ENCODE measurements at places on chromosomes 12 and 14.

DNA sequence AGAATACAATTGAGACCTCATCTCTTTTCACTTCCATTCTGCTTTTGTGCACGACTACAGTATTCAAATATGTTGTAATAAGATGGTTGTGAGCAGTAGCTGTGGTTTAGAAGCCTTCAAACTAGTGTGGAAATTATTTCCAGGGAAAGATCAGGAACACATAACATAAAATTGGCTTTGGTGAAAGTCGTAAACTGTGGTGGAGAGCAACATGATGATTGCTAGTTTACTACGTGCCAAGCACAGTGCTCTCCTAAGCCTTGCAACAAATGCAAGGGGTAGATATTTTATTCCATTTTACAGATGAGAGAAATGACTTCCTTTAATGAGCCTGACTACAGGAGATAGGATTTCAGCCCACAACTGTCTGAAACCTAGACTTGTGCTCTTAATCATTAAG is 172.4 kb upstream of the LMNTD1 start:
- DNase-seq, result no peak

- no peak for DNase-seq
Measured at GRCh38 chr12:16590645-16591044, 15.3 kb downstream of the LMO3 start.

- no peak for DNase-seq
Measured at GRCh38 chr12:124227951-124228711, 66.8 kb upstream of the RFLNA start.

DNA sequence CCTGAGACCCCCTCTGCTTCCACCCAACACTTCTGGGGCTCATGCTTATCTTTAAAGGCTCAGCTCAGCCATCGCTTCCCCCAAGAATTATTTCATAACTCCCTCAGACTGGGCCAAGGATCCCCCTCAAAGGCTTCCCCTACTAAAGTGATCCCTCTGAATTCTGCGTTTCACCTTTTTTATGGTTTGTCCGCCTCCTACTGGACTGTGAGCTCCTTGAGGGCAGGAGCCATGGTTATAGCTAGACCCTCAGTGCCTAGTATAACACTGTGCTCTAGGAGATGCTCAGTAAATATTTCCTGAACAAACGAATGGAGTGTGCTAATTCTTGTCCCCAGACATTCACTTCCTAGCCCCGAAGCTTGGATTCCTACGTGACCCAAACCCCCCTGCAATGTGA is 20.5 kb upstream of the SRRM4 start:
- no peak for DNase-seq

- no peak for DNase-seq
Measured at GRCh38 chr12:66013224-66013623, 117.3 kb downstream of the LLPH start.

DNA sequence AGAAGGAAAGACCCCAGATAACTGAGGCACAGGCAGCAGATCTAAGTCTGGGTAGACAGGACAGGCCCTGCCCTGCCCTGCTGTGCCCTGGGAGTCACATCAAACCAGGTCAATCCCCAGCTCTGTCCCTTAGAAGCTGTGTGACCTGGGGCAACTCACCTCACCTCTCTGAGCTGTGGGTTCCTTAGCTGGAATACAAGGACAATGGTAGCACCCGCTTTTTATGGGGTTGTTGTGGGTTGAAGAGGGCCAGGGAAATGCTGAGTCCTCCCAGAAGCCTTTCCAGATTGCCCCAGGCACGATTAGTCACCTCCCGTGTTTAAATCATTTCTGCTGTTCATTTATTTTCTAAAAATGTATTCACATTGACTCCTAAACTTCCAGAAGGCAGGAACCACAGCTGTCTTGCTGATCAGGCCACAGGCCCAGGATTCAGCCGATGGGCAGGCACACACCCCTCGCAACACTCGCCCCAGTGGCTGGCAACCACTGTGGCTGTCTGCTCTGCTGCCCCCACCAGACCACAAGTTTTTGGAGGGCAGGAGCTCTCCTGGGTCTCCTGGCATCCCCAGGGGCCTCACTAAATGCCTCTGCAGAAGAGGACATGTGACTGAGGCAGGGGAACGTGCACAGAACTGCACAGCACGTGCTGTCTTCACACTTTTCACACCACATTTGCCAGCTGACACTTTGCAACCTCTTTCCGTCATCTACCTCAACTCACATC is 3.0 kb downstream of the SELPLG start:
- DNase-seq, result no peak

GRCh38 chr14:69527635-69528034 is 43.1 kb downstream of the PLEKHD1 start:
- no peak for DNase-seq

DNA sequence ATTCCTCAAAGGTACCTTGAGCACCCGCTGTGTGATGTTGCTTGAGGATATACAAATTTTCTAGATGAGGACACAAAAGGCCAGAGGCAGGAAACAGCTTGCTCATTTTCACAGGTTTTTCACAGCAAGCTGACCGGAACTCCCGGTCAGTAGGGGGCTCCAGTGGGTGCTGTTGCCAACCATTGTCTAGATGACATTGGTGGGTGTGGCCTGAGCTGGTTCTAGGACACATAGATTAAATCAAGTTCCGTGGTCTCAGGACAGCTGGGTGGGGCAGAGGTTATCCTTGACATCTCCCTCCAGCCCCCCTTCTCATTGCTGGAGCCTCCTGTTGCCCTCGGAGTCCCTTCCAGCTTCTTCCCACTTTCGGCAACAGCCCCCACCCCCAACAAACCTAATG is 153.6 kb upstream of the FKBP4 start:
- DNase-seq, result no peak

DNA sequence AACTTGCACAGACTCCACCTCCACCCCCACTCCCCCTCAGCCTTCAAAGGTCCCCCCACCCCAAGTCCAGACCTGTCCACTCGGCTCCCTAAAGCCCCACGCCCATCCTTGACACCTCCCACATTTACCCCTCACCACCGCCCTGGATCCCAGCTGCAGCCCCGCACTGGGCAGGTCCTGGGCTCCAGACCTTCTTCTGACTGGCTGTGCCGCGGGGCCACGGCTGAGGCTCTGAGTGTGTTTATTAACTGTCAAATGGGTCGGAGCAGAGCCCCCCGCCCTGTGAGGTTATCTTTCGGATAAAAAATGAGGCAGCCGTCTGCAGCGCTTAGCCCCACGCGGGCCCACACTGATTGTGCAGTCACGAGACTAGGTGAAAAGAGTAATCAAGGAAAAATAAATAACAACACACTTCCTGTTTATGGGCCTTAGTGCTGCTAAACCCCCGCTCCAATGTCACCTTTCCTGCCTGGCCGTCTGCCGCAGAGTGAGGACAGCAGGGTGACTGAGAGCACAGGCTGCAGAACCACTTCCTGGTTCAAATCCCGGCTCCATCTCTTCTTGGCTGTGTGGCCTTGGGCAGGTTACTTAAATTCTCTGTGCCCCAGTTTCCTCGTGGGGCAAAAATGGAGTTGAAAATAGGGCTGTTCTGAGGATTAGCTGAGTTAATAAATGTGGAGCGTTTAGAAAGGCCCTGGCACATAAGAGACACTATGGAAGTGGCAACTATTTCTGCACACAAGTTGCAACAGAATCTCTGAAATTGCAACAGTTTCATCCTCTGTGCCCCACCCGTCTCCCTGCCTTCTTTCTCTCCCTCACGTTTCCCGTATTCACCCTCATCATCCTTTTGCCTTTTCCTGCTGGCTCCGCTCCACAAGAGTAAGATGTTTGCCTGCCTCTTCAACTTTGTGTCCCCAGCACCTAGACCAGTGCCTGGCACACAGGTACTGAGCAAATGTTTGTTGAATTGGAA is 9.4 kb downstream of the SETD1B start:
- no peak for DNase-seq

- DNase-seq, result no peak
Measured at GRCh38 chr14:91229743-91230200, 14.7 kb downstream of the GPR68 start.

DNA sequence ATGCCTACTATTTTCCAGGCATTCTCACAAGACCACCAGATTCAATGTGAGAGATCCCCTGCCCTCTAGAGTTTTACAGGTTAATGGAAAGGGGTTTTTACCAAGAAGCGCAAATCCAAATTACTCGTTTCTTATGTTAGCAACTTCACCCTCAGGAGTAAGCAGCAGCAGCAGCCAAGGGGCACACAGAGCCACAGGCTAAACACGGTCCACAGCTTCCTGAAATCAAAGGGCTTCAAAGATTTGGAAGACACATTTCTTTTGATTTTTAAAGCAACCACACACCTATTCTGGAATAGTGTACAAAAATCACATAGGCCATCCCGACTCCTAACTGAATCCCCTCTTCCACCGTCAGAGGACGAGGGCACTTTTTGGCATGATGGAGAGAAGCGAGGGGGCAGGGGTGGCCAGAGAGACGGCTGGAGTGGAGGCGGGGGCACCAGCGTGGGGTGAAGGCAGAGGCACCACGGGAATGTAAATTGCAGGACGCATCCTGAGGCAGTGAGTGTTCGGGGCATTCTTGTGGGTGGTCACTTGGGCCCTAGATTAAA is 107.0 kb downstream of the ARF6 start:
- no peak for DNase-seq

DNA sequence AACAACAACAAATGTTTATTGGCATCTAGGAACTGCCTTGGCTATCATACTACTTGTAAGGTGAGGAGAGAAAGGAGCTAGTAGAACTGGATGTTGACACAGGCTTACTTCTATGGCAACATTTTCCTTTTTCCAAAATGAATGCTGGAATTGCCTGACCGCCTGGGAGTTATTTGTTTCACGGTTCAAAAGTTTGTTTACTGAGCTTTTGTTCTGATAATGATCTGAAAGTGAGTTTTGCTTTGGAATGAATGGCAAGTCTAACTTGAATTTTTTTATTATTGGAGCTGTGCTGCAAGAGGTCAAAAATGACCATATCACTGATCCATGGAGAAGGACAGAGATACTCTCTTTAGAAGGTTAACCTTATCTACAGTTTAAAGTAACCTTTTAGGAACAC is 183.5 kb upstream of the CAND1 start:
- no peak for DNase-seq

DNA sequence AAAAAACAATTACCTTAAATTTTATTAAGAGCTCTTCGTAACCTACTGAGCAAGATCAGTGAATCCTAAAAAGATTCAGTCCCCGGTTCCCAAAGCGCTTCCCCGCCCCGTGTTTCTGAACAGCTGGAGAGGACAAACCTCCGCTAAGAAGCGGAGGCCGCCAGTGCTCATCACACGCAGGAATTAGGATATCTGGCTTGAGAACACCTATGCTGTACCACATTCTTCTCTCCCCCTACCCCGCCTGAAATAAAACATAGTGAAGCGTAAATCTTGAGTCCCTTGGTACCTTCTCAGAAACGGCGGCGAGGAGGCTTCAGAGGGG is 774 bp upstream of the WDR20 start:
- DNase-seq, result no peak

- no peak for DNase-seq
Measured at GRCh38 chr14:99768381-99768780, 24.8 kb upstream of the EML1 start.

- DNase-seq, result no peak
Measured at GRCh38 chr12:62760779-62761178, 174.2 kb downstream of the PPM1H start.

- no peak for DNase-seq
Measured at GRCh38 chr14:22427771-22428231, 161.2 kb downstream of the DAD1 start.

DNA sequence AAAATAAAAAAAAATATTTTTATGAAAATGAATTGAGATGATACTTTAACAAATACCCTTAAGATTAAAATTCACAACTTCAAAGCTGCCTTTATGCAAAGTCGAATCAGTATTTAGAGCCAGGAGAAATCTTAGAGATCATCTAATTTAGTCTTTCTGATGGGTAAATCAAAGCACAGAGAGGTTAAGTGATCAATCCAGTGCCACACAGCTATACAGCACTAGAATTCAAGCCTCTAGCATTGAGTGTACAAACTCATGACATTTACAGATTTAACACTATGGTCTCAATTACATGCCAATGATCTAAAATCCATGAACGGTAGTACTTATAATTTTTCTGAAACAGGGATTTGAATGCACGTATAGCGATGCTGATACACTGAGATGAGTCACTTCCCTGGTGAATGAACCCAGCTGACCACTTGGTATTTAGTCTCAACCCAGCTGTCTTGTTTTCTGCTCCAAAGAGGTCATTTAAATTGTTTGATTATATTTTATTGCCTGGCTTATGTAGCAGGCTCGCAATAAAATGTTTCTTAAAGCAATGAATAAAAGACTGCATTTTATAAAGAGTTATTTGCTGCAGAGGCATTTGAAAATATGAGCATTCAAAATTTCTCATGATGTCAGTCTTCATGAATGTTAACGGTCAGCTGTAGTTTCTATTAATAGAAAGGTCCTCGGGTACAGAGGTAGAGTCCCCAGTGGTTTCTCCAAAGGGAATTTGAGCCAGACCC is 152.4 kb upstream of the PRICKLE1 start:
- no peak for DNase-seq

DNA sequence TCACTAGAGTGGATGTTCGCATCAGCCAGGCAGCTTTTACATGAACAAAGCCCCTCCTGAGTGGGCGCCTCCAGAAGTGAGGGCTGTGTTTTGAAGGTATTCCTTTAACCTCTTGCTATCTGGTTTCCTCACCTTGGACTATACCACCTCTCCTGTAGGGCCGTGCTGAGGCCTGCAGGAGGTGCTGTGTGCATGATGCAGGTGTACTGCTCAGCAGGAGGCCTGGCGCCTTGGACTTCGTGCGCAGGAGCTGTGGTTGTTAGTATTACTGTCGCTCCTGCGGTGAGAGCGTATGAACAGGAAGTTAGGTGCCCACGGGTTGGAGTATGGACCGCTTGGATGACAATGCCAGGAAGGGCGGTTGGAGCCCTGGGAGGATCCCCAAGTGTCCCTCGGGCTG is 130.7 kb downstream of the TSPAN9 start:
- no peak for DNase-seq

DNA sequence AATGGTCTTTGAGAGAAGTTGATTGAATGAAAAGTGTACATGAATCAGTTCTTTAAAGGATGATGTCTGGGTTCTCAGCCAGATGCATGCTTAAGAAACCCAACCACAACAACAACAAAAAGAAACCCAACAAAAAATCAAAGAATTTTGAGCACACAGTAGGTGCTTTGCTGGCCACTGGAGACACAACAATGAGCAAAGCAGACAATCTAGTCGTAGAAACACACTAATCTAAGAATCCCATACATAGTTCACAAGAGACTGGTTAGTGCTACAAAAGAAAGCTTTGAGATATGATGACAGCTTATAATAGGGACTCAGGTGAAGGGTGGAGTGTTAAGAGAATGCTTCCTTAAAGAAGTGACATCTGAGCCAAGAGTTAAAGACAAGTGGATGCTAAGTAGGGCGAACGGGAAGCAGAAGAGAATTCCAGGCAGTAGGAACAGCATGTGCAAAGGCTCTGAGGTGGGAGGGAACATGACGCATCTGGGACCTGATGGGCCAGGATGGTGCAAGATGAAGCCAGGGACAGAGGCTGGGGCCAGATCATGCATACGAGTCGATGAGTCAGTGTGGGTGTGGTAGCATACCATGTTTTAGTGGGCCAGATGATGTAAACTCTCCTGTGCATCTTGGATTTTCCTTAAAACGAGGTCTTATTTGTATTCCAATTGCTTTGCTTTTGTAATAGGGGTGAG is 4.6 kb upstream of the HIP1R start:
- no peak for DNase-seq
